NCI-H1930 (cell line): ENCODE measurements at places on chromosomes 6 and 20.

- no peak for DNase-seq
Observed at GRCh38 chr20:61965606-61966491, 99.8 kb downstream of the TAF4 start.

GRCh38 chr6:151141685-151142084 is 98.1 kb upstream of the AKAP12 start:
- DNase-seq: no peak

DNA sequence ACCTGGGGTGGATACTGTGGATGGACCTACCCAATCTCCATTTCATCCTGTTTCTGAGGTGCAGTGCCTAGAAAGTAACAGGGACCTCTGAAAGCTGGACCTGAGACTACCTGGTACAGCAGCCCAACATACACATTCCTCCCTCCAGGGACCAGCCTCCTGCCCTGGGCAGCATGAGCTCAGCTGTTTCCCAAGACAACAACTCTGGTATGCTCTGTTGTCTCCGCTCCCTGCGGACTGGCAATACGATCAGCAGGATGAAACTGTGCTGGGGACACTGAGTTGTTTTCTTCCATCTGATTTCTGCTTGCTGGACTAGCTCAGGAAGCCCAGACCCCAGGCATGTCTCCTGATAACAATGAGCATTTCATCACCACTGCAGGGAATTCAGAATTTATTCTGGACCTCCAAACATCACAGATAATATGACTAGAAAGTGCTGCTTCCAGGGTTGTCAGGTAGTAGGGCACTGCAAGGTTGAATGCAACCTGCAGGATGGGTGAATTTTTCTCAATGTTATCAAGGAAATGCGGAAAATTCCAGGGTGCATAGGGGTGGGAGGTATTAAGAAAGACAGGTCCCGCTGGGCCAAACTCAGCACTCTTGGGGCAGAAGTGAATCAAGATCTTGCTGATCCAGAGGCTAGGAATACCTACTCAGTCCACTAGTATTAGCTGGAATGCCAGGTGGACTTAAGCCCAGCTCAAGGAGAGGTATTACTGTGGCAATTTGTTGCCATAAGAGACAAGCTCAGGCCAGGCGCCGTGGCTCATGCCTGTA is 38.9 kb upstream of the SLC4A11 start:
- no peak for DNase-seq

GRCh38 chr6:108406943-108407342 is 112.1 kb downstream of the AFG1L start:
- no peak for DNase-seq

DNA sequence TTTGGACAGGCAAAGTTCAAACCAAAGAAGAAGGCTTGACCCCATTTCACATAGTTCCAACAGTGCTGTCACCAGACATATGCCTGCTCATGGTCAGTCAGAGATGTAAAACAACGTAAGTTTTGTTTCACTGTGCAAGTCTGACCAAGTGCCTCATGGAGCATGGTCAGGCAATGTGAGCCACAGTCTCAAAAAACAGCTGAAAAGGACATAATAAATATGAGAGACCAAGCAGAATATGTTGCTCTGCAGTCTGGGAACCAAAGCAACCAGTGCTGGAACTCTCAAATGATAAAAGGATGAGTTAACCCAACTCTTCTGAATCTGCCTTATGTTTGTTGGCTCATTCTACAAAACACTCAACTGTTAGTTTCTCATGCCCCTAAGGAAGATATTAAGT is 39.9 kb upstream of the DST start:
- DNase-seq: no peak

- DNase-seq: no peak
Observed at GRCh38 chr20:17648791-17649730, 33.0 kb downstream of the RRBP1 start.

- no peak for DNase-seq
Observed at GRCh38 chr20:55888685-55889084, 116.6 kb downstream of the CBLN4 start.

DNA sequence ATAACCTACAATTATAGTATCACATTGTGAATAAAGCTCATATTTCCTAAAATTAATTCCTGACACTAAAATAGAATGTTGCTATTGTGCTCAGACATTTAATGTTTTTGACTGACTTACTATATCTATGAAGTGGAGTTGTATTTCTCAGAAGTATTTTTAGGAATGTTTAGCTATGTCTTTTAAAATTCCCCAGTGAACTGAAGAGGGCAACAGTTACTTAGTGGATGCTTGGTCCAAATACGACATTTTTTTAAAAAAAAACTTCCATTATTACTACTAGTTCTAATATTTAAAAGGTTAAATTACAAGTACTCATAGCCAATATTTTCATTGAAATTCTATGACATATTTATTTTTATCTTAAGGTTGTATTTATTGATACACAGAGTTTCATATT is 460.2 kb downstream of the COL12A1 start:
- DNase-seq: no peak
